ENCODE measurements at places on chromosomes 2 and 18.

- no peak for DNase-seq
Observed at GRCh38 chr2:95004711-95005110, 20.8 kb upstream of the MAL start.

DNA sequence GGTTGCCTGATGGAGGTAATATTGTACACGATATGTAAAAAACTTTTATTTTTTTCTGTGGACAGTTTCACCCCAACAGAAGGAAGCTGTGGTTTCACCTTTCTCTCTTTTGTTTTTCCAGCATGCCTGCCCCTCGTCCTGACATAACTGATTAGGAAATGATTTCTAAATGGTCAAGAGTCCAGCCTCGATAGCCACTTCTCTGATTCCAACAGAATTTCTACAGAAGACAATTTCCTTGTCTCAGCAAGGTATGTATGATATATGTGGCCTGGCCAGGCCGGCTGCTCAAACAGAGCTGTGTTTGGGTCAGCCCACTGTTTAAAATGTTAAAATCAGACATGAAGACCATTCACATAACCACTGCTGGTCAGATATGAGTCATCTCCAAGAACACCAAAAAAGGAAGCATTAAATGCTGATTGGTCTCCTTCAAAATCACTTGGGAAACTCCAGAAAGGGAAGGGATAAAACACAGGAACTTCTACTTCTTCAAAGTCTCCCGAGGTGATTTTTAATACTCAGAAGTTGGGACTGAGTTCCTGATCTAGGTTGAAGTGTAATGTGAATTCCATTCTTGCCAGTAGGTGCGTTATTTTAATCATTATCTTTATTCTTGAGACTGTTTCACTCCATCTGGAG, 22.3 kb downstream of the ATP8B1 start:
- DNase-seq, result no peak

DNA sequence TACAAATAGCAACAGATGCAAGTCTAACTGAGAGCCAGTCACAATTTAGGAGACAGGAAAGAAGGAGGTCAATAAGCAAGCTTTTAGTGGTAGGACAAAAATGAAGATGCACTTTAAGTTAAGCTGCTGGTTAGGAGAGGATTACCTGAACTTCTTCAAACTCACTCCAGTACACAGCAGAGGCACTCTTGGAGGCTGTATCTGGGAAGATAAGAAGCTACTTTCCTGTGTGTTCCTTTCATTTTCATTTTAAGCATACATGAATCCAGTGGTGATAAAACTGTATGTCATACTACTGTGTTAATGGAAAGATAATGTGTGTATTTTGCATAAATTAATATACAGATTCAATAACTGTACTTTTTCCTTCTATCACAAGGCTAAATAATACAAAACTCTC, 49.6 kb downstream of the HYCC2 start:
- no peak for DNase-seq

DNA sequence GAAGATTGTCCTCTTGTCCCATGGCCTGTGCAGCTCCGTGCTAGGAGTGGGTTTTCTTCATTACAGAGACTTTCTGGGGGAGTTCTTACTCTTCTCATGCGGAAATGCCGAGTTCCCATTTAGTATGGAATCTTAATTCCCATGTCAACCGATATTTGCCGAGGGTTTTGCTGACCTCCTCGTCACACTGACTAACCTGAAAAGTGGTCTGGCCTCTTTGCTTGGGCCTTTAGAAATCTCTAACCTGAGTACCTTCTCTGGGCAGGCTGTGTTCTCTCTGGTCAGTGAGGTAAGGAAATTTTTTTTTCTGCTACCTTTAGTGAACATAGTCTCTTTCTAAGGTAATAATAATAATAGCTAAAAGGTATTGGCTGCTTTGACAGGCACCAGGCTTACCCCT, 10.9 kb upstream of the EML6 start:
- DNase-seq, result no peak

Measured in activated CD4-positive, alpha-beta T cell treated with anti-CD3 and anti-CD28 coated beads for 4 hours (primary cell).